MV-4-11 (cell line): ENCODE measurements at places on chromosomes 3 and 15.
A peak's percentile ranks its signal among the peaks of the same experiment; 100 is the strongest.

DNA sequence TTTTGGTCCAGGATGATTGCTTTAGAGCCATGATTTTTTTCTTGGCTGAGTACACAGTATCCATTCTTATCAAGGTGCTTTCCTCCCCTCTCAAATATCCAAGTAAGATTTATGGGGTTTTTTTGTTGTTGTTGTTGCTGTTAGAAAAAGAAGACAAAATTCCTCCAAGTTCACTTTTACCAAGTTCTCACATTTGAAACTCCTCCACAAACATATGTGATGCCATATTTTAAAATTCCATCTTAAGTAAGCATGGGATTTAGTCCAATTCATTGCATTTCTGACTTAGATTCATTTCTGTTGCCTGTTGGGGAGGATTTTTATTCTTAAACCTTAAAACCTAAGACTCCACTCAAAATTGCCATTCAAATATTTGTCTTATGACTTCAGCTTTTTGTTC, 128.6 kb upstream of the SPATA12 start:
- no peak for DNase-seq

DNA sequence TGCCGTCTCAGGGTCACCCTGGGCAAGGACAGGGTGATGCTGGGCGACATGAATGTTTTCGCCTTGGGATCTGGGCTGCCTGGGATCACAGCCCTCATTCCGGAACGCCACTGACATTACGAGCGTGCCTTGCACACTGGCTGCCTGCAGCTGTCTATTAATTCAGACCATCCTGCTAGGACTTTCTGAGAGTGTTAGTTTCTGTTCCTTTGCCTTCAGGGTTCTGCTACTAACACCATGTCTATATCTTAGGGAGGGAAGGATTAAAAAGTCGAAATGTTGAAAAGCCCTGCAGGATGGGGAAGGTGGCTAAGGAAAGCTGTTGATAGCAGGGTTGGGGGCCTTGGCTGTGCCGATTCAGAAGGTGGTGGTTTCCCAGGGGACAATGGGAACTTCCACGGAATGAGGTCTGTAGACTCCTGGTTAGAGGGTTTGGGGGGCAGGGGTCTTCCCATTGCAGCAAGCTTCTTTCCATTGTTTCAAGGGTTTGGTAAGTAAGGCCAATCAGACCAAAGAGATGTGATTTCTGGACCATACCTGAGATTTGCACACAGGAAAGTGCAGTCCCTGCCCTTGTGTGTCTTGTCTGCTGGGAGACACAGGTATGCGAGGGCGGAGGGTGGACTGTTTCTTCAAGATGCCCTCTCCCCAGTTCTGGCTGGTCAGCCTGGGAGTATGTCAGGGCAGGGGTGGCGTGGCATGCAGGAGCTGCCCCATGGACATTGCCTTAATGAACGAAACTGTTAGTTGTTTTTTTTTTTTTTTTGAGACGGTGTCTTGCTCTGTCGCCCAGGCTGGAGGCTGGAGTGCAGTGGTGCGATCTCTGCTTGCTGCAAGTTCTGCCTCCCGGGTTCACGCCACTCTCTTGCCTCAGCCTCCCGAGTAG, 50.9 kb downstream of the RGMA start:
- DNase-seq, result peak; percentile 51

DNA sequence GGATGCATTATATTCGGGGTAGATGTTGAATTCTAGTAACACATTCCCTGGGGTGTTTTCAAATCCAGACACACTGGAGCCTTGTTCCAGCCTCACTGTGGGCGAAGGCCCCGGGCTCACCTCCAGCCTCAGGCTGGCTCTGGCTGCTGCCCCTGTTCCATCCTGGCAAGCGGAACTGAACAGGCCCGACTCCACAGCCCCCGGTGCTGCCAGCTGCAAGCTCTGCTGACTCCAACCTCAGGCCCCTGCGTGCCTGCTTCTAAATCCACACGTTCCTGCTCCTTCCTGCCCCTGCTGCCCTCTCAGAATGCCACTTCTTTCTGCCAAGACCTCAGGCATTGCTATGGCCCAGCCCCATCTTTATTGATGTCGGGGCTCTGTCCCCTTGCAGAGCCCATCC, 90.6 kb downstream of the LIPC start:
- no peak for DNase-seq

GRCh38 chr3:172701751-172702150, 9.1 kb downstream of the NCEH1 start:
- peak; percentile 16 for DNase-seq

DNA sequence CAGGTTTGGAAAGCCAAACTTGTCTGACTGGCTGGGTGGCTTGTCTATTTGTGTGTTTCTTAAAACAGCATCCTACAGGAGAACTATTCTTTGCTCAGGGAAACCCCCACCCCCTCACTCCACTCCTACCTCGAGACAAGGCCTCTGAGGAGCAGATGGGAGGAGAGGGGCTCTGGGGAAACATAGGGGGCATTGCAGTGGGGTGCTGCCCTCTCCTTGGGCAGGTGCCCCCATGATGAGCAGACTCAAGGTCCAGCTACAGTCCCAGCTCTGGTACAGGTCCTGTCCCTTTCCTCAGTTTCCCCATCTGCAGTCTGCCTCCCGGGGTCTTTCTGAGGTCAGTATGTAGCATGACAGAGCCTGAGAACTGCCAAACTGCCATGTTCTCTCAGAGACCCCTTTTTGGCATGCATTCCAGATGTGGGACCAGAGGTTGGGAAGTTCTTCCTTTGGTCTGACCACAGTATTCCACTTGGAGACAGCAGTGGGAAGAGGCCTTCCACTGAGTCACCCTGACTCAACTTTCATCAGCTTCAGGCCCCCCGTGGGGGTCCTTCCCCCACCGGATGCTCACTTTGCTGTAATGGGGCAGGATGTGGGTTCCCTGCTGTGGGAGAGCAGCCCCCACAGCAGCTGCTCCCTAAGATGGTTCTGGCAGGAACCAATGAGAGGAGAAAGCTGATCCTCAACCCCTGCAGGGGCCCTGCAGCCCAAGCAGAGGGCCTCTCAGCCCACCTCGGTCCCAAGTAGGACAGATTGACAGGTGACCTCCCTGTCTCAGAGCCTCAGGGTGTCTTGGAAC, 32.3 kb upstream of the CYP11A1 start:
- DNase-seq, result peak; percentile 39

DNA sequence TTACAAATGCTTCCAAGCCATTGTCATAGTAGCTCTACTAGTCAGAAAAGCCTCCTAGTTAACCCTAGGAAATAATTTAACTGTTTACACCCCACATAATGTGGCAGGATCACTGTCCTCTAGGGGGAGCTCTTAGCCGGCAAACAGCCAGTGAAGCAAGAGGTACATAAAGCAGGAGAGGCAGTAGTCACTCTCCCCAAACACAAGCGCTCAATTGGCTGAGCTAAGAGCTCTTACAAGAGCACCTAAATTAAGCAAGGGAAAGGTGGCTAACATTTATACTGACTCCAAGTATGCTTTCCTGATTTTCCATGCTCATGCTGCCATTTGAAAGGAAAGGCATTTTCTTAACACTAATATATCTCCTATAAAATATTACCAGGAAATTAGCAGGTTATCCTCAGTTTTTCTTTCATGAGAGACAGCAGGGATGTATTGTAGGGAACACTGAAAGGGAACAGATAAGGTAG, 37.6 kb downstream of the NCEH1 start:
- DNase-seq, result peak; percentile 71

DNA sequence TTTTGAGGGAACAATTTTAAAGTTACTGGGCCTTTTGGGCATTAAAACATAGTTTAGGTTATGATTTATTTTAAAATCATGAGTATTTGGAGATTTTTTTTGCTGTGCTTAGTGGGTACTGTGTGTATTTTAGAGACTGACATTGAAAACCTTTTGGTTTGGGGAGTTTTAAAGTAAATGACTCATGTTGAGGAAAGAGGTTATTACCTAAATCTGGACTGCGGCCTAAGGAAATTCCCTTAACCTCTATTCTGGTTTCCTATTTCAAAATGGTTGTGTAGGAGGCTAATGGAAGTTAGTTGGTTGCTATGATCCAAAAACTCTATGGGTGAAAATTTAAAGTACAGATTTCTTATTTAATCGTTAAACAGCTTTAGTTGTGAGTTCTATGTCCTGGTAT, 57.3 kb upstream of the DPH6 start:
- DNase-seq, result no peak

GRCh38 chr3:60095930-60096329, 1046.1 kb upstream of the CFAP20DC start:
- DNase-seq, result no peak
